ENCODE measurements at places on chromosomes 3 and 15.

- DNase-seq, result peak; percentile 67
Observed at GRCh38 chr15:82647835-82648256, 683 bp upstream of the CPEB1 start.

DNA sequence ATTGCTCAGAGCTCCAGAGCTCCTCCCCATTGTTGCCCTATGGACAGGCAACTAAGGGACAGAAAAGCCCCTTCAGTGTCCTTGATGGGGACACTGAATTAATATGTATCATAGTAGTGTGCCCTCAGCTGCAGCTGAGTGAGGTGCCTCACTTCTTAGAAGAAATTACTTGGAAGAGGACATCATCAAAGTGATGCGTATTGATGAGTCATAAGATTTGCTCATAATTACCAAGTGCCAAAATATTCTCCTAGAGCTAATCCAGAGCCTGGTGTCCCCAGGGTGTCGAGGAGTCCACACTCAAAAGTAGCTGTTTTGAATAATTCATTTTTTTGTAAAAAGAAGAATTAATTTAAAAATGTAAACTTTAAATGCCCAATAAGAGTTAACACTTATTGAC is 200.7 kb upstream of the SEMA6D start:
- DNase-seq, result no peak

DNA sequence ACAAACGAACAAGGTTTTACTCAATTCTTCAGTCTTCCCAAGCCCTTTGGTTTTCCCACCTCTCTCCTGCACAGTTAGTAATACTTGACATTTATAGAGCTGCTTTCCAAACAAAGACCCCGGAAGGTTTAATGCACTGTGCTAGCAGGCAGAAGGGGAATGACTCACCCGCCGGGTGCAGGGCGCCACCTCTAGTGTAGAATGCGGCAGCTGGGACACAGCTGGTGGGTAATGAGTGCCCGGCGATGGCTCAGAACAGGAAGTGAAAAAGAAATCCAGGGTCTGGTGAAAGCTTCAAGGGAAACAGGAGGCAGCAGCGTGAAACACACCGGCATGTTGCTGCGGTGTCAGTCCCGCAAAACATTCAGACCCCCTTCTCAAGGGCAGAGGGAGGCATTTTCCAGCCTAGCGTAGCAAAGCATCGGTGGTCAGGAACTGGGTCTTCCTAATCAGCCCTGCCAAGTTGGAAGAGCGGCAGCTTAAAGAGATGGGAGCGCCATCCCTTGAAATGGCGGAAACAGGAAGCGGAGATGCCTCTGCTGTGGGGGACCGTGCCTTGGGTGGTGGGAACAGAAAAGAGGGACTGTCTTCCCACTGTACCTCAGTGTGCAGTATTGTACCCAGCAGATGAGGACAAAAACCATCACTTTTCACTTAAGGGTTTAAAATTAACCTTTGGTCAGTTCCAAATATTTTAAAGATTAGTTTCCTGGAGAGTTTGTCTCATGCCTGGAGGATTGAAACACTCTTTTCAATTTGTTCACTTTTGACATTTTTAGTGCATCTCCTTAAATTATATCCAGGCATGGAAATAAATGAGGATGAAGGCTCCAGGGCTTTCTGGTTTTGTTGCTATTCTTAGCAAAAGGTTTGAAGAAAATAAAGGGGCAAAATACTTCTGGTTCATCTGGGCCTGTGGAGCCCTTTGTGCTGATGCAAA is 160.7 kb upstream of the MCTP2 start:
- no peak for DNase-seq

GRCh38 chr3:148657470-148657869 is 40.2 kb upstream of the AGTR1 start:
- no peak for DNase-seq

DNA sequence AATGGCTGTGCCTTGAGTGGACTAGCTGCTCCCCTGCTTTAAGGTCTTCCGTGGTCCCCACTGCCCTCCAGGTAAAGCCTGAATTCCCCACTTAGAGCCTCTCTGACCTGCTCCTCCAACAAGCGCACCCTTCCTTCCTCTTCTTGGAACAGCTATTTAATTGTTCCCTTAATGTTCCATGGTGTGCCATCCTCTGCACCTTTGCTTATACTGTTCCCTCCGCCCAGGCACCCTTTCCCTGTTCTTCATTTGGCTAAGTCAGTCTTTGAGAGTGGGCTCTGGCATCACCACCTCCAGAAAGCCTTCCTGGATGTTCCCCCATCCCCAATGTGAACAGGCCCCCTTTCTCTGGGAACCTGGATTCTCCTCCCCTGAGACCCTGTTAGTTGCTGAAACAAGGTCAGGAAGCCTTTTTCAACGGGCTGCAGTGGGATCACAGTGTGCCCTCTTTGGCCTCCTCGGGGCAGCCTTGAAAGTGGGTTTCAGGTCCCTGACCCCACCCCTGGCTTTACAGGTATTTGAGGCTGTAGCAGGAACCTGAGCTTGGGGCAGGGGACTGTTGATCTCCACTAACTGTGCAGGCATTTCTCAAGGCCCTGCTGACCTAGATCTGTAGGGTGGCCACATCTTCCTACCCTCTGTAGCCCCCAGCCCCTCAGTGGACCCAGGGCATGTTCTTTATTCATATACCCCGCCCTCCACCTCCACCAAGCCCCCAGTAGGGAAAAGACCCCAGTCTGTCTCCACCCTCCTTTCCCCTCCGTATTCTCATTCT is 5.0 kb downstream of the ISLR start:
- DNase-seq, result peak; percentile 11

DNA sequence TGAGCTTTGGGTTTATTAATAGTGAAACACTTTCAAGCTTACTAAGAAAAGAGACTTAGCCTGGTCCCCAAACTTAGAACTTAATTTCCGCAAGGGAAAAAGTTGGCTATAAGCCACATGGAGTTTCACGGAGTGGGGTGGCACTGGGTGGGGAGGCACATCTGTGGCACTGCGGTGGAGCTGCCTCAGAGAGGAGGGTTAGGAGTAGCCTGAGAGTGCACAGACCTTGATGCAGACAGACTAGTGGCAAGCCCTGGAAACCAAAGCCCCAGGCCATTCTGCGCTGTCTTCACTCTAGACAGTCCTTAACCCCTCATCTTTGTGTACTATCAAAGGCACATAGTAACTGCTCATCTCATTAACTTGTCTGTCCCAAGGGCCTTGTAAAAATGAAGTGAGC is 22.0 kb downstream of the CXCR6 start:
- no peak for DNase-seq

- DNase-seq, result no peak
Observed at GRCh38 chr3:55629432-55629831, 142.3 kb upstream of the WNT5A start.

DNA sequence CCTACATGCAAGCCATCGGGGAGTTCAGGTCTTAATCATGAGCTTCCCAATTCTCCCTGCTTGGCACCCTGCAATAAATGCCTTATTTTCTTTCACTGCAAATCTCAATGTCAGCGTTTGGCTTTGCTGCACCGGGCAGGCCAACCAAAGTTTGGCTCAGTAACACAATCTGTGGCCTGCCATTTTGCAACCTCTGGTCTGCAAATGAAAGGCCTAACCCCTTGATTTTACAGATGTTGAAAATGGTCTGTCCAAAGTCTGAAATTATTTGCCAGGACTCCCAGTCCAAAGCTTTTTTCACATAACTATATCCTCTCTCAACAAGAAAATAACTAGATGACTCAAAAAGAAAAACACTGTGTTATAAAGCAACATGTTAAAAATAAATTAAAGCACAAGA is 34.0 kb upstream of the LEKR1 start:
- no peak for DNase-seq

DNA sequence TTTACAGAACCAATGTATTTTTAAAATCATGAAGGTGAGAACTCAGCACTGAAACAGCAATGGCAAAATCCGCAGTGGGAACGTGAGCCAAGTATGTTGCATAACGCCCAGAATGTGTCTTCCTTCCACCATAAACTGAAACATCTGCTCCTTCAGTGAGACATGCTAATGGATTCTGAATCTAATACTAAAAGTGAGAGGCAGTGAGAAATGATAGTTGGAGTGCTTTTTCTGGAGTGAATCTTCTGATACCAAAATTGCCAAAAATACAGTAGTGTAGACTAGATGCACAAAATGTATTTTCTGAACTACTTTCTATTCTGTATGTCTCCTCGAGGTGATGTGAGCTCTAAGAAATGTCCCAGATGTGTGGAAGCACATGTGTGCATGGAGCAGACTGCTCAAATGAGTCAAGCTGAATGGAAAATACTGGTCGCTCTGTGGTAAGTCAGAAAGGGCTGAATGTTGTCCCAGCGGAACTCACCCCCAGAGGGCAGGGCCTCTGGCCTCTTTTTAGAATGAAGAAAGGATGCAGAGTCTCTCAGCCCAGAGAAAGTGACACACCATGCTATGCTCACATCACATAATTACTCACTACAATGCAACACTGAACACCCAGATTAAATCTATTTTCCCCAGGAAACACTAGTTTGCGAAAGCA is 73.0 kb downstream of the ATP10A start:
- DNase-seq, result no peak
